Stimulated activated CD8-positive, alpha-beta memory T cell treated with anti-CD3 and anti-CD28 coated beads, Interleukin-15, amount 100 ng/mL, for 4 hours (primary cell): ENCODE measurements at places on chromosomes 1 and 21.

- no peak for DNase-seq
Observed at GRCh38 chr1:112636597-112637253, 17.1 kb downstream of the CAPZA1 start.

- no peak for DNase-seq
Observed at GRCh38 chr21:34219334-34220060, 144.3 kb upstream of the KCNE2 start.

- DNase-seq, result no peak
Observed at GRCh38 chr1:22828484-22829308, 118.1 kb downstream of the EPHB2 start.

DNA sequence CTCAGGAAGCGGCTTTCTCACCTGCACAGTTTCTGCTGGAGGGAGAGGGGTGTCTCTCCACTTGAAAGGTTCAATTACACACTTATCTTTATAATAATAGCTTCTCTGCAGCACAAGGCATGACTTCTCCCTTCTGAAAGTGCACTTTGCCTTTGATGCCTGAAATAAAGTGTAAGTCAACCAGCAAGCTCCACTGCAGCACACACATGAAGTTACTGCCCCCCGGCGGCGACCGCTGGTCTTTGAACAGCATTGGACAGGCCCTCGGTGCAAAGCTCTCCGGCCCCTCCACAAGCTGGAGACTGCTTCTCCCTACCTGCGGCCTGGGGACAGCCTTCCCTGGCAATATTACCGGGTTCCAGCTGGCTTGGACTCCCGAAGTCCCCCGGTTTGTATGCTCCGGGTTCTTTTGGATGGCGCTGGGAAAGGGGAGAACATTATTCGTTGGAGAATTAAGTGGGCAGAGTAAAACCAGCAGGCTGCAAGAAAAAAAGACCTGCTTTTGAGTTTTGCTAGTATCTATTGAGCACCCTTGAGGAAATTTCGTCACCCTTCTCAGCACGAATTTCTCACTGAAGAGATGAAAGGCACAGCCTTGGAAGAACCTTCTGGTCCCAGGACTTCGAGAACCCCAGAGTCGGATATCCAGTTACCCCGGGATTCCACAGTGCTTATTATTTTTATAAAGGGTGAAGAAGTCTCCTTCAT lies 11.8 kb downstream of the RCAN1 start:
- no peak for DNase-seq

GRCh38 chr1:153749408-153750005 lies 21.7 kb downstream of the INTS3 start:
- DNase-seq, result peak; percentile 67

GRCh38 chr1:119687434-119688079 lies 24.2 kb upstream of the PHGDH start:
- DNase-seq, result no peak

- no peak for DNase-seq
Observed at GRCh38 chr1:168640836-168641235, 64.4 kb downstream of the XCL1 start.
